ENCODE measurements at places on chromosomes 3 and 15.

DNA sequence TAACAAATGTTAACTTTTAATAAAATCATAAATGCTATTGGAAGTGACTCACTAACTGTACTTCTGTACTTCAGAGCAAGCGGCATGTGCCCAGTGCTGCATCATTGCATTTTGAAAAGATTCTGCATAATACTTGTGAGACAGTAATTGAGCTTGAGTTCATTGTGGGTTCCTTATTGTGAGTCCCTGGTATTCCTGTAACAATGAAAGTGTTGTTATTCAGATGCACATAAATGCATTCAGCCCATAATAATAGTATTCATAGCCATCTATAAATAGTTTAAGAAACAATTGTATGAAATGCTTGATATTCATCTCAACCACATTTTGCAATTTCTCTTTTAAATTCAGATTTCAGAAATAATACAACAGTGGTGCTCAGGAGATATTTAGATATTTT is 976.4 kb downstream of the CADM2 start:
- no peak for DNase-seq

- no peak for DNase-seq
Measured at GRCh38 chr3:4984511-4984864, 5.3 kb downstream of the BHLHE40 start.

GRCh38 chr3:129106320-129106719 is 15.3 kb downstream of the RAB43 start:
- no peak for DNase-seq

GRCh38 chr3:69409831-69410230 is 23.9 kb upstream of the FRMD4B start:
- DNase-seq = no peak

DNA sequence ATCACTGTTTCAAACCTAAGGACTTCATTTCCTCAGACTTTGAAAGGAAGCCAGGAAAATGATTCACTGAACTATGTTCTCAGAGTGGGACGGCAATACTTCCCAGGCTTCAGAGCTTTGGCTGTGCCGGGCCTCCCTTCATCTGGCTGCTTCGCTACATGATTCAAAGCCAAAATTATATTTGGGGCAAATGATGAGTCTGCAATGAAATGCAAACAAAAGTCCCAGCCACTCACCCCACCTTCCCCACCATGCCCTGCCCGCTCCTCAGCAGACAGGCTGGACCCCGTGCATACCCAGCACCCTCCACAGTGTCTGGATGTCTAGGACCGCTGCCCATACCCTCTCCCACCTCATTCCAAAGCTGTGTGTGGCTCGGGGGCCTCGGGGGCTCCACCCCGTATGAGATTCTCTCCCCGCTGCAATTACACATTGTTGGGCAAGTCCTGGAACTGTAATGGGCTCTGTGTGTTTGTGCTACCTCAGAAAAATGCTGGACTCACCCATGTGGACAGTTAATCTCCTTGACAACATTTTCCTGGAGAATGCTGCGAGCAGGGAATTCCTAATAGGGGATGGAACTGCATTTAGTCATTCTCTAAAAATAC is 32.2 kb downstream of the ATP10A start:
- peak; percentile 67 for DNase-seq

DNA sequence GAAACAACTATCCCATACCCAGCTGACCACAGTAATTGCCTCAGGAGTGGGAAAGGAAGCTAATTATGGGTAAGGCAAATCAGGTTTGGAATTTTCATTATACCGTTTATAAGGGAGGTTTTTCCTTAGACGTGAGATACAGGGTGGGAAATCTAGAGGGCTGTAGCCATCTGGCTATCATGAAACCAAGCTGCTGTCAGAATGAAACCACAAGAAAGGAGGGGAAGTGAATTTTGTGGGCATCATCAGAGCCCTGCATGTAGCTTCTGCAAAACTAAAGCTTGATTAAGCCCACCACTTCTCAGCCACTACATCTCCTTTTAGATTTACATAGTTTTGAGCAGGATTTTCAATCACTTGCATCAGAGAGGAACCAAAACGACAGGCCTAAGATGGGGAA is 893.5 kb downstream of the TUSC7 start:
- DNase-seq = no peak

GRCh38 chr15:89150762-89151664 is 62.8 kb downstream of the ABHD2 start:
- DNase-seq = no peak

DNA sequence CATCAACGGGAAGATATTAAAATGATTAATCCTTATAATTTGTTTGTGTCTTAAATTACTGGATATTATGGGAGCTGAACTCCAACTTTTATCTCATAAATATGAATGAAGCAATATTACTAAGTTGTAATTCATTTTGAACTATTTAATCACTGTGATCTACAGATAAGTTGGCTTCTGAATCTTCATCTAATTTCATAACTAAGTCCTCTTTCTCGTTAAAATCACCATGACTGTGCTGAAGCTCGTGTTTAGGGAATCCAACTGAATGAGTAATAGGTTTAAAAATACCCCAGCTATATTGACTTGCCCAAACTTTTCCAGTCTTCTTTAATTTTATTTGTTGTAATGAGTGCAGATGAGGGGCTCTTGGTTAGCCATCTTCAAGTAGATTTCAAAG is 14.1 kb downstream of the MDFIC2 start:
- DNase-seq = no peak

GRCh38 chr15:90184786-90185704 is 16.1 kb upstream of the SEMA4B start:
- DNase-seq = peak; percentile 72

- DNase-seq = no peak
Measured at GRCh38 chr3:116947148-116947547, 237.6 kb downstream of the TUSC7 start.

GRCh38 chr3:52429779-52430415 is 15.0 kb downstream of the SEMA3G start:
- DNase-seq = no peak

DNA sequence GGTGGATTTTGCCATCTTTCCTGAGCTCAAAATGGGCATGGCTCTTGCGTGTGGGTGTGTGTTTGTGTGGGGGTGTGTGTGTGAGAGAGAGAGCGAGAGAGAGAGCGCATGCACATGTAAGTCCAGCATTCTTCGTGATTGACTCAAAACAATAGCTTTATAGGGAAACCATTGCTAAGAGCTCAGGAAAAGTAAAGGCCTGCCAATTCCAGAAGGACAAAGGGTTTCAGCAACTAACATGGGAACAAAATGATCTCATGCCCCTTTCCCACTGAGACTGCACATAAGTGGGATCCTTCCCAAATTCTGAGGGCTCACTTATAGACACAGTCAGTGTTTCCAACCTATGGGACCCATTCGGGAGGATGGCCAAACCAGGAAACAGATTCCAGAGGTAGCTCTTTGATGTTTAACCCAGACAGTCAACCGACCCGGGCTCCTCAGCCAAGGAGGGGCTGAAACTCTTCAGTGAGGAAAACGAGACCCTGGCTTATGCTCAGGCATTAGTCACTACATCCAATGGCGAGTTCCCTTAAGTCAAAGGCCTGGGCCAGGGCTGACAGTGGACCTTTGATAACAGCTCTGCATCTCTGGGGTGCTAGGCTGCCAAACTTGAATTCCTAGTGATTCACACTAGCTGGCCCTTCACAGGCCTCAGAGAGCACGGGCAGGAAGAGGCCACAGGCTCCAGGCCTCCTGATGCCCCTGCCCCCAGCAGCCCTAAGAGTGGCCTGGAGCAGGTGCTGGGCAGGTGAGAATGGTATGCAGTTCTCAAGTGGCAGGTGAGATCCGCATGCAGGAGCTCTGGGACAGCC is 305.0 kb upstream of the C2CD4B start:
- peak; percentile 67 for DNase-seq

DNA sequence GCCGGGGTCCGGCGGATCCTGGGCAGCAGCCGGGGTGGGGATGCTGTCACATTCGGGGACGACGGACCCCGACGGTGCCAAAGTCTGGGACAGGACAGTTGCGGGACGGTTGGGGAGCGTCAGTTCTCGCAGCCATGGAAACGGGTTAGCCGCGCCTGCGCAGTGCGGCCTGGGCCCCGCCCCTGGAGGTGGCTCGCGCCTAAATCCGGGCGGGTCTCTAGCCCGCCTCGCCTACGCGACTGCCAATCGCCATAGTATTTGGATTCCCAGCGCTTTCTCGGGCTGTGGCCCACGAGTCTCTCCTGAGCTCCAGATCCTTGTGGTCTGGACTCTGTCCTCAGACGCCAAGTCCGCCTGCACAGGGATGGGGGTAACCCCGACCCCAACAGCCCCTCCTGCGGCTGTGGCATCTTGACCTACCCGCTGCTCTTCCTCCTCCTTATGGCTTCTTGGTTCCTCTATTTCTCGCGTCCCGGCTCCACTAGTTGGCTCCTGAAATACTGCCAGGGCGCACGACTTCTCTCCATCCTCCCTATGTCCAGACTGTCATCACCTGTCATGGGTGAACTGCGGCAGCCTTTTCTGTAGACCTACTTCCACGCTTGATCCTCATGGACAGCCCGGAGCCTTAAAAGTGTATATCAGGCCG is at the start of gene ZMYND10:
Gene ZMYND10, minus strand, starts transcription at position 147 of the 649 bp plus-strand sequence. CDS start 153 bp downstream, outside the sequence.
- DNase-seq = peak; percentile 71

- DNase-seq = no peak
Measured at GRCh38 chr15:51155016-51155580, 60.4 kb upstream of the TNFAIP8L3 start.

DNA sequence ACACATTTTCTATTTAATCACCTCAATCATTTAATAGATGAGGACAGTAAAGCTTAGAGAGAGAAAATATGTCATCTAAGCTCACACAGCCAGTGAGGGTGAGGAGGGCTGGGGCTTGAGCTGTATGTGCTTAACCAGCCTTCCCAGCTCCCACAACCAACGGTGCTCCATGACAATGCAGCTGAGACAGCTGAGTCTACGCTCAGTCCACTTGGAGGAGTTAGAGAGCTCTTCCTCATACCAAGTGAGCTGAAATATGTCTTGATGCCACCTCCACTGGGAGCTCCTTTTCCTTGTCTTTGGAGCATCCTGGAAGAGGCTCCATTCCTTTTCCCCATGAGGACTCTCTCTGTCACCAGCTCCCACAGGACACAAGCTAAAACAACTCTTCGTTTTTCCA is 9.3 kb downstream of the HOMER2 start:
- DNase-seq = no peak

DNA sequence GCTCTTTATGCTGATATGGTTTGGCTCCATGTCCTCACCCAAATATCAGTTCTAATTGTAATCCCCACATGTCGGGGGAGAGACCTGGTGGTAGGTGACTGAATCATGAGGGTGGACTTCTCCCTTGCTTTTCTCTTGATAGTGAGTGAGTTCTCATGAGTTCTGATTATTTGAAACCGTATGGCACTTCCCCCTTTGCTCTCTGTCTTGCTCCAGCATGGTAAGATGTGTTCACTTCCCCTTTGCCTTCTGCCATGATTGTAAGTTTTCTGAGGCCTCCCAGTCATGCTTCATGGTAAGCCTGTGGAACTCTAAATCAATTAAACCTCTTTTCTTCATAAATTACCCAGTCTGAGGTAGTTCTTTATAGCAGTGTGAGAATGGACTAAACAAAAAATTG is 107.6 kb downstream of the IMPG2 start:
- no peak for DNase-seq

GRCh38 chr15:63358241-63359029 is 23.2 kb downstream of the CA12 start:
- no peak for DNase-seq

DNA sequence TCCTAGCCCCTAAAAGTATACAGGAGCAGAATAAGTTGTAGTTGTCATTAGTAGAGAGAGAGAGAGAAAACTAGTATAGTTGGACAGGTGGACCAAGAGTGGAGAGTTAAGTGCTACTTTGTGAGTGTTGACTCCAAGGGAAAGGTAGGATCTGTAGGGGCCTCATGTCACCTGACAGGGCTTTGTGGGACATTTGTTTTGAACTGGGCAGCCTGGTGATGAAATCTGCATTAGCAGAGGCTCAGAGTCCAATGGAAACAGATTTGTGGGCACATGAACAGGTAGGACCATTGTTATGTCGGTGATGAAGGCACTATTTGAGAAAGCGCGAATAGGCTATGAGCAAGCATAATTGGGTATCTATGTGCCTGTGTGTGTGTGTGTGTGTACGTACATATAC is 43.5 kb downstream of the SGO1 start:
- no peak for DNase-seq

DNA sequence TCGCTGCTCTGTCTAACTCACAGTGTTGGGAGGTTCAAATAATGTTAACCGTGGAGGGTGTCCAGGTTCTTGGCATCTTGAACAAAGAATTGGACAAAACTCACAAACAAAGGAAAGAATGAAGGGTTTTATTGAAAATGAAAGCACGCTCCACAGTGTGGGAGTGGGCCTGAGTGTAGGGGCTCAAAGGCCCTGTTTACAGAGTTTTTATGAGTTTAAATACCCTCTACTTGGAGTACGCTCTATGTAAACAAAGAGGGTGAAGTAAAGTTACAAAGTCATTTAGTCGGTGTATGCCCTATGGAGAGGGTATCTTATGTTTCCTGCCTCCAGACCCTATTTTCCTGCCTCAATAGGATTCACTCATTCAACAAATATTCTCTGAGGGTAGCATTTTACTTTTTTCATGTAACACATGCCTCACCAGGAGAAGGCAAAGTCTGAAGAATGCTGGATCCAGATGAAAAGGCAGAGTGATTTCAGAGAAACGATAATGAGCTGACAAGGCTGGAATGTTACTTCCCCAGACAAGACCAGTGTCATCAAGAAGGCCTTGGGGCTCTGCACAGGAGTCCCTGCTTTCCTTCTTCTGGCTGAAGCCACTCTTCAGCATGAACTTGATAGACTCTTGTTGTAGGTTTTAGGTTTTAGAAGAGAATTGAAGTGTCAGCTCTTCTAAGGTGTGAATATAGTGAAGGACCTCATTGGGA is 163.6 kb downstream of the FAM43A start:
- DNase-seq = no peak

DNA sequence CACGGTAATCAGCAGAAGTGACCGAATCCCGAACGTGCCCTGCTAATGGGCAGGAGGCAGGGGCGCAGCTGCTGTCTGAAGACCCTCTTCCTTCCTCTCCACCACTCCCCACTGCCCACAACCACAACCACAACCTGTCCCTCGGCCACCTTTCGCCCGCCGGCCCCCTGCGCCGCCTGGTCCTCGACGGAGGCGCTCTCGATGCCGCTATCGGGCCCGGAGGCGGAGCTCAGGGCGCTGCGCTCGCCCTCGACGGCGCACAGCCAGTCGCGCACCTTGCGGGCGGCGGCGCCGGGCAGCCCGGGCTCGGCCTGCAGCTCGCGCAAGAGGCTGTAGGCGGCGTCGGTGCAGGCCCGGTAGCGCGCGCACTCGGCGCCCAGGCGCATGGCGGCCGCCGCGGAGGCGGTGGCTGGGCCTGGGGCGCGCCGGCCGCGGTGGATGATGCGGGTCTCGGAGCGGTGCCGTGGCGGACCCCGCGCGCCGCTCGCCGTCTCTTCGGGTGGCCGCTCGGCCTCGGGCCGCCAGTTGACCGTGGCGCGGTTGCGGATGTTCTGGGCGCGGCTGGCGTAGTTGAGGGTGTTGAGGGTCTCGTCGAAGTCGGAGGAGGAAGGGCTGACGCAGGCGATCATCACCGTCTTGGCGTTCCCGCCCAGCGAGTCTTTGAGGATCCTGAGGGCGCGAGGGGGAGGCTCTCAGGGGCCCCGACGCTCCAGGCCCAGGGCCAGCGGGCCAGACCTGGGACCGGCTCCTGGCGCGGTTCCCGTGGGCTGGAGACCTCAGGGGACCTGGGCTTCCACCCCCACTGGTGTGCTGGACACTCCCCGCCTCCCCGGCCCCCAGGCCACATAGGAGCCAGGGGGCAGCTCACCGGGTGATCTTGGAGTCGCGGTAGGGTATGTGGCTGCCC is 6.9 kb downstream of the KIF7 start:
- no peak for DNase-seq

Data from psoas muscle (tissue), 8 donors.